ENCODE measurements at places on chromosomes 2 and 18. TPM values are rescaled to one million over a fixed set of nuclear protein-coding genes. Genes with fewer than 3 reads are reported as not detected.

DNA sequence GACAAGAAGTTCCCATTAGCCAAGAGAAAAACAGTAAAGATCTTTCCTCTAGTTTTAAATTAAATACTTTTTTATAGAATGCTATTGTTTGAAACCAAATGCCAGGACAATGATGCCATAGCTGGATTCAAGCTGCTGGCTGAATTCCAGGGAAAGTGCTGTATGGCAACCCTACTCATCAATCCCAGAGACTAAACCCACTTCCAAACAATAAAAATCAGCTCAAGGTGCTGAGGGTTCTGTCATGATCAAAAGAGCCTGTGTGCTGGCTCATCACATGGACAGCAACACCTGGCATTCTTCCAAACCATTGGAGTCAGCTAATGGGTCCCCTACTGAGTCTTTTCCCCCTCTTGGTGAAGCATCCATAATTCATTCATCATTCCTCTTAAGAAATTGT, 53.7 kb upstream of the PARD3B start:
- no peak for DNase-seq
- H3K27ac ChIP-seq: no peak overlapping the region
- H3K36me3 ChIP-seq: no peaks in the 10 kb centered on the region
- H3K4me3 ChIP-seq: no peak overlapping the region
- 0 out of 2 replicates have a peak, but pooled peaks cover 6% of the 10 kb centered on the region for H3K27me3 ChIP-seq
- H3K4me1 ChIP-seq: no peaks in the 10 kb centered on the region

The CRIM1 gene
- 27.2 TPM for total RNA-seq

- peaks cover 11% of the 10 kb centered on the region for H3K4me1 ChIP-seq
- no peak overlapping the region for H3K4me3 ChIP-seq
- H3K27ac ChIP-seq: no peak overlapping the region
- no peak for DNase-seq
Observed at GRCh38 chr18:9469685-9470084, 5.6 kb upstream of the RALBP1 start.

The MRPL53 gene
- 65.4 TPM for total RNA-seq

The RTP5 gene
- not detected for total RNA-seq

DNA sequence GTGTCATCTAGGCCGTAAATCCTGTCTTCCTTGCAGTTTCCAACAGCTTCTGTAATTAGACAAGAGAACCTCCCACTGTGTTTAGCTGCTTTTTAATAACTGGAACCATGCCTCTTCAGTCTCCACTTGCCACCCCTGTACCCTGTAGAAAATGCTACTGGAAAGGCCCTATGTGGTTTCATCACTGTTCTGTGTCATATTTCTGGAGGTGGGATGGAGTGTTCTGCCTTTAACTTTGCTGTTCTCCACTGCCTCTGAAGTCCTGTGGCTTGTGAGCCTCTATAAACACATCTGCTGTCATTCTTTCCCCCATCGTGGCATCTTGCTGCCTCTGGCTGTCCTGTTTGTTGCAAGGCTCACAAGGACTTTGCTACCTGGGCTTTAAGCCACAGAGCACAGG, 17.9 kb downstream of the MGAT5 start:
- no peak overlapping the region for H3K27ac ChIP-seq
- H3K36me3 ChIP-seq: no peaks in the 10 kb centered on the region
- no peaks in the 10 kb centered on the region for H3K4me1 ChIP-seq
- no peak for DNase-seq
- no peaks in the 10 kb centered on the region for H3K27me3 ChIP-seq
- no peak overlapping the region for H3K4me3 ChIP-seq

DNA sequence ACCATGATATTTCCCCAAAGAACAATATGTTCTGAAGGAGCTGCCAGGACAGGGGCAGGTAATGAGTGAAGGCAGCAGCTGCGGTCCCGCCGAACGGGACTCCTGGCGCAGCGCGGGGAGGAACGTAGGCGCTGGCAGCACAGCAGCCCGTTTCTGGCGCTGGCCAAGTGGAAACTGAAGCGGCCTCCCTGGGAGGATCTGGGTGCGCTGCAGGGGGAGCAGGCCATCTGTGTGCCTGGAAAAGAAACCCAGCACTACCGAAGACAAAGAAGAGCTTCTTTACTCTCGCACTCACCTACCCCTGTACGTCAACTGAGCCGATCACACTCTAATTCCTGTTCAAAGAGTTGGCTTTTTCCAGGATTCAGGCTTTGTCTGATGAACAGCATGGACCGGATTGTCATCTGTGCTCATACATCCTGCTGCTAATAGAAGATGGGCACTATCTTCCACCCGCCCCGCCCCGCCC, 11.8 kb downstream of the G6PC2 start:
- no peak overlapping the region for H3K27ac ChIP-seq
- H3K36me3 ChIP-seq: no peaks in the 10 kb centered on the region
- no peak overlapping the region for H3K4me3 ChIP-seq
- H3K4me1 ChIP-seq: no peaks in the 10 kb centered on the region
- no peak for DNase-seq
